ENCODE measurements at places on chromosomes 3 and 15.

DNA sequence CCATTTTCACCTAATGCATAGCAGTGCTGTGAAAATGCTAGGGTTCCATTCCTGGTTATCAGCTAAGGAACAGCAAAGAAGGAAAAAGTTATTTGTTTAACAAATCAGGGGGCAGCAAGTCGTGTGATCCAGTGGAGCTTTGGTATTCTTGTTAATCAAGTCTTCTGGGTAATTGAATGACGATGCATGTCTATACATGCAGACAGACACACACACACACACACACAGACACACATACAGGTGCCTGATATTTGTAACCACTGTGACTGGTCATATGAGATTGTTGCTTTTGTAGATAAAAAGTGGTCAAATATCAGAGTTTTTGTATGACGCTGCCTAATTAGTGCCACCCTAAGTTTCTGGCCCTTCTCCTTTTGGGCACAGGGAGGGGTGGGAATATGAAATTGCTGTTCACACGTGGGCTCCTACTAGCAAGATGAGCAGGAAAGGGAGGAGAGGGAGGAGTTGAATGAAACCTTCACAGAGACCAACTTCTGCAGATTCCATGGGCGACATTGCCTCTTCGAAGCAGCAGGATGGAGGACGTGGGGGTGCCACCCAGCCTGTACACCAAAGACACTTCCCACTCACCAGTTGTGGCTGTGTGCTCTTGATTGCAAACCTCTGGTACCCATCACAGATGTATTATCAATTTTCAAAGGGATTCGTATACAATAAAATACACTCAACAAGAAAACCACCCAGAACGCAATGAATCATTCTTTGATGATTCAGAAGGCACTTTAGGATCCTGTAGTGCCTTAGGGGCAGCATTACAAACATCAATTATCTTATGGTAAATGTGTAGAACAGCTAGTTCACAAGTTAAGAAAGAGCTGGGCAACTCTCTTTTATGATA is 281.9 kb upstream of the ICE2 start:
- peak; percentile 56 for DNase-seq

DNA sequence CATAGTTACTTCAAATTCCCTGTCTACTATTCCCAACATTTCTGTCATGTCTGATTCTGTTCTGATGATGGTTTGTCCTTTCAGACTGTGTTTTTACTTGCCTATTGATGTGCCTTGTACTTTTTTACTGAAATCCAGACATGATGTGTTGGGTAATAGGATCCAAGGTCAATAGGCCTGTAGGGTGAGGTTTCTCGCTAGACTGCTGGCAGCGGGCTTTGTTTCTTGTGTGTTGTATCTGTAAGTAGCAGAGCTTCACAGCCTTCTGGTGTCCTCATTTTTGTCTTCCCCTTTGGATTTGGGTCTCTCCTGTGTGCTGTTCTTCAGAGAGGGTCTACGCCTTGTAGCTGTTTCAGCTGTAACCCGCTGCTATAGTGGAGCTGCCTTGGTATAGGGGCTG is 140.3 kb downstream of the GABRG3 start:
- no peak for DNase-seq

- DNase-seq: no peak
Measured at GRCh38 chr3:106510206-106510605, 641.4 kb upstream of the CBLB start.

GRCh38 chr15:74036271-74037170 is 42.0 kb downstream of the PML start:
- peak; percentile 76 for DNase-seq

DNA sequence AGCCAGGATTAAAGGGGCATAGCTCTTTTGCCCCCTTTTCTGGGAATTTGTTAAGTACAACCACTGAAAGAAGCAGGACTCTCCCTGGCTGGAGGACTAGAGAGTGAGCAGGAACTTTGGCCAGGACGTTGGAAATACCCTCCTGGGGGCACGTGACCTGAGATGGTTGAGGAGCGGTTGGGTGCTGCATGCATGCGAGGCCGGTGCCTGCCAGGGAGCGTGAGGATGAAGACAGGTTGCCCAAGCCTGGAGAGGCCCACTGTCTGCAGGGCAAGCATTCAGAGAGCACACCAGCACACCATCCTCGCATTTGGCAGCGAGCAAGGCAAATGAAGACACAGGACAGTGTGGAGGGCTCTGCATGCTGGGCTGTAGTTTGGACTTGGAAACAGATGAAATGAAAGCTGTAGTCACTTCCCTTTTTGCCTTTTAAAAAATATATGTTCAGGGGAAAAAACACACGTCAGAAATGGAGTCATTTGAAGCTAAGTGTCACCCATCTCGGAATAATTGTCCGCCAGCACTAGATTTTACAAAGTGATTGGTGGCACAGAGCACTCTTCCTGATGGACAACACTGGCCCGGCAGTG is 217.6 kb downstream of the SLCO3A1 start:
- no peak for DNase-seq

DNA sequence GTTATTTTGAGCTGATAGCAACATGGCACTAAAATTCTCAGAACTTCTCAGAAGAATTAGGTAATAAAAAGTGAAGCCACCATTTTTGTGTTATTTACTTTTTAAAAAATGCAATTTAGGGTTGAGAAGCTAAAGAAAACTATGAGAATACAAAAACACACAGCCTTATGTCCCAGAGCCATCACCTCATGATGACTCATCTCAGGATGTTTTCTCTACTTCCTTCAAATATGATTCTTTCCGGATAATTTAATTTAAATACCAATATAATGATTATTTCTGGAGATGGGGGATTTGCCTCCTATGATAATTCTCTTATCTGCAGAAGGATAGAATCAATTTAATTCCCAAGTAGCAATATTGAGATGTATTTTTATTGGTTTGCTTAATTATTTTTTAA is 105.6 kb upstream of the BFSP2 start:
- peak; percentile 39 for DNase-seq

DNA sequence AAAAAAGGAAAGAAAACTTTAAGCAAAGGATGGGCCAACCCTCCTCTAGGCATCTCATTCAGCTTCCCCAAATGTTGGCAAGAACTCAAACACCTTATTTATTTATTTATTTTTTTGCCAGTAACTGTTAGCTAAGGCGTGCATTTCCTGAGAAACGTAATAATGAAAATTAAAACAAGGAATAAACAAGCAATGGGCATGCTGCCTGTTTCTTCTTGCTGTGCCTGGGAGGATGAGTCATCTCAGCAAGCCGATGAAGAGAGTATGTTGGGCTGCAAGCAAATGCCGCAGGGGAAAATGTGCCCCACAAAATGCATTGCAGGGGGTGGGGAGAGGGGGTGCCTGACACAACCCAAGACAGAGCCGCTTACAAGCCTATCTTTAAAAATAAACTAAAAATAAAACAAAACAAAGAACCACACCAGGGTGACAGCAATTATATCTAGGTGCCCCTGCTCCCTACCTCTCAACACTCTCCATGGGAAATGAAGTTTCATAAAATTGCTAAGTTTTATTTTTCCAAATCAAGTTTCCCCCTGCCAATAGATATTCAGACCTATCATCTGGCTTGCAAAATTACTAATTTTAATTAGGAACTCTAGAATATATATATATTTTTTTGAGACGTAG is 40.3 kb downstream of the EIF4E3 start:
- DNase-seq: peak; percentile 87

GRCh38 chr3:37024092-37024491 is 30.8 kb downstream of the MLH1 start:
- peak; percentile 53 for DNase-seq

DNA sequence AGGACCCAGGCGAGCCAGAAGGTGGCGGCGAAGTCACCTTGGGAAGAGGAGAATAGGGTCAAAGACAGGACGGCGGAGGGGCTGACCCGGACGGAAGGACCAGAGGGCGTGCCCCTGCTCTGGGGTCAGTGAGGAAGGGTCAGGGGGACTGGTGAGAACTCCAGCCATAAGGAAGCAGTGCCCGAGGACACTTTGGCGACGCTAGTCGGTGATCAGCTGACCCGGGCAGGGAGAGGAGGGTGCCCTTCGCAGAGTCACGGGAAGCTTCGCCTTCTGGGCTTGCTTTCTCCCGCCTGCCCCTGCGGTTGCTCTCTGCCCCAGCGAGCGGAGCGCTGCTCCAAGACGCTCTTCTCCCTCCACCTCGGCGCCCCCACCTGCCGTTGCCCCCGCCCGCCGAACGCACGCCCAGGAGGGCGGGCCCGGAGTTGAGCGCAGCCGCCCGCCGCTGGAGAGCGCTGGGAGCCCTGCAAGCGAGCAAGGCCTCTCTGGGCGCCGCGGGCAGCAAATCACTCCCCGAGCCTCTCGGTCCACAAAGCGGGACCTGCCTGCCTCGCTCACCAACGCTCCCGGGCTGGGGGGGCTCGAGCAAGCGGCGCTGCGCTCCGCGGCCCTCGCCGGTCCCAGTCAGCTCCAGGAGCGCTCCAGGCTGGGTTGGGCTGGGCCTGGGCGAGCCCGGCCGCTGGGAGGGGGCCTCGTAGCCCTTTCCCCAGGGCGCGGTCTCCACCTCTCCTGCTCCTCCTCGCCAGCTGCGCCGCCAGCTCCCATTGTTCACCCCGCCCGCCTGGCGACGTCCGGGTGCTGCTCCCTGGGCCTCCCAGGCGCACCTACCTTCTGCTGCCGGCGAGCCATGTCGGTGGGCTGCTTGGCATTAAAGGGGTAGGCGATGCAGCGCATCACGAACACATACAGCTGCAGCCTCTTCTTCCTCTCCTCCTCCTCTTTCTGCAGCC is 1.2 kb downstream of the CADPS start:
- no peak for DNase-seq

GRCh38 chr3:107657971-107658370 is 135.2 kb downstream of the BBX start:
- peak; percentile 62 for DNase-seq

DNA sequence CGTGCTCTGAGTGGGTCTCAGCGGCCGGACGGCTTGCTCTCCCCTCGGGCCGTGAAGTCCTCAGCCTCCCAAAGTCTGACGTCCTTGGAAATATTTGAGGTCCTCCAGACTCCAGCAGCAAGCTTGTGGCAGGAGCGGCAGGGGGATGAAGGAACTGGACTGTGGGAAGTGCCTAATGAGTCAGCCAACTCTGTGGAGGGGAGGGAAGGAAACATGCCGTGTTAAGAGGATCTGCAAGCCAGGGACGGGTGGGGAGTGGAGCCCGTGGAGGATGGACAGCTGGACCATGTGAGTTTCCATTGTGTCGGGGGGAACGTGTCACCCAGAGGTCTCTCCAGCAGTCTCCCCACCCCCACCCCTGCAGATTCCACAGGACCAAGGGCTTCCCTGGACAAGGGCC is 39.4 kb upstream of the IDH2 start:
- DNase-seq: peak; percentile 38

- DNase-seq: no peak
Measured at GRCh38 chr3:111282024-111282423, 210.4 kb downstream of the NECTIN3 start.

DNA sequence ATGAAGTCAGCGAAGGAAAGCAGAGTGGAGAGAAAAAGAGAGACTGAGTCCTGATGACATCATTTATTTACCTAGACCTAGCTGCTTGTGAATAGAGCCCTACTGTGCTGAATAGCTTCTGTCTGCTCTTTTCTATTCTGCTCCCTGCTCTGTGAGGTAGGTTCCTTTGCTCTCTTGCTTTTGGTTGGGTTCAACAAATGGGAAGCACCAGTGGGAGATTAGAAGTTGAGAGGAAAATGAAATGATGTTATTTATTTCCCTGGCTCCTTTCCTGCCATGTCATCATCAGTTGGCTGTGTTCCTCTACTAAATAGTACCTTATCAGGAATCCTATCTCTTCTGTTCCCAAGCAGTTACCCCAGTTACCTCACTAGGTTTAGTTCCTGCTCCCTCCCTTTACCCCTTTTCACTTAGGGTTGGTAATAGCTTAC is 23.5 kb downstream of the DTWD1 start:
- DNase-seq: peak; percentile 31

DNA sequence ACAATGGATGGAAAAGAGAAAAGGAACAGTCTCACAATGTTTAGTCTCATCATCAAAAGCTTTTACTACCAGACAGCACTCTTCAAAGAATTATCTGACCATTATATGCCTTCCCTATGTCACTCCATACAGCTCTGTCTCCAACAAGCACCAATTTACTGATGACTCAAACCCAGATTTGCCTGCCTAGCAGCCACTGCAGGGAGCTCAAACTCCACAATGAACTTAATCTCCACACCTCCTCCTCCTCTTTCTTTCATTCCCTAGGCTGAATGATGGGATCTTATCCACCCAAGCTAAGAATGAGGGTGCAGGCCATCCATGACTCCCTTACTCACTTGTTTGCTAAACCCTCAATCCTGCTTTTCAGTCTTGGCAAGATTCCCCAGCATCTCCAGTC is 45.5 kb downstream of the NBEAL2 start:
- peak; percentile 71 for DNase-seq

DNA sequence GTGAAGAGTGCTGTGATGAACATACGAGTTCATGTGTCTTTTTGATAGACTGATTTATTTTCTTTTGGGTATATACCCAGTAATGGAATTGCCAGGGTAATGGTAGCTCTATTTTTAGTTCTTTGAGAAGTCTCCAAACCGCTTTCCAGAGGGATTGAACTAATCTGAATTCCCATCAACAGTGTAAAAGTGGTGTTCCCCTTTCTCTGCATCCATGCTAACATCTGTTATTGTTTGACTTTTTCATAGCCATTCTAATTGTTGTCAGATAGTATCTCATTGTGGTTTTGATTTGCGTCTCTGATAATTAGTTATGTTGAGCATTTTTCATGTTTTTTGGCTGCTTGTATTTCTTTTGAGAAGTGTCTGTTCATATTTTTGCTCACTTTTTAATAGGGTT is 54.8 kb upstream of the UTS2B start:
- DNase-seq: no peak

DNA sequence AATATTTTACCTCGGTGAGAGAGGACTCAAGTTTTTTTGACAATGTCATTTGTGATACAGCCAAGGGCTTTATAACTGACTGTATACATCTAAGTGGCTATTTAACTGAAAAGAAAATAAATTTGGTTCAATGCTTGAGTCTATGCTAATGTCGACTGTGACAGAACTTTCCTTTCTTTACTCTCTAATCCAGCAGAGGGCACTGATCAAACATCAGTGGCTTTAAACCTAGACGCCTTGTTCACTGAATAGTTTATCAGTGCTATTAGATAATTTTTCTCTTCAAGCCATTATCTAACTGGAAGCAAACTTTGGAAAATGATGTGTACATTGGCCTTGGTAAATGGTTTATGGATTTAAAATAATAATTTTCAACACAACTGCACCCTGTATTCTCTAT is 285.1 kb downstream of the CHL1 start:
- DNase-seq: peak; percentile 11

GRCh38 chr3:197001972-197002700 is 27.5 kb downstream of the MELTF start:
- DNase-seq: peak; percentile 24
